Hippocampal formation (tissue), 2 donors: ENCODE measurements at places on chromosomes 5 and 9.
A peak's percentile ranks its signal among the peaks of the same experiment; 100 is the strongest.

DNA sequence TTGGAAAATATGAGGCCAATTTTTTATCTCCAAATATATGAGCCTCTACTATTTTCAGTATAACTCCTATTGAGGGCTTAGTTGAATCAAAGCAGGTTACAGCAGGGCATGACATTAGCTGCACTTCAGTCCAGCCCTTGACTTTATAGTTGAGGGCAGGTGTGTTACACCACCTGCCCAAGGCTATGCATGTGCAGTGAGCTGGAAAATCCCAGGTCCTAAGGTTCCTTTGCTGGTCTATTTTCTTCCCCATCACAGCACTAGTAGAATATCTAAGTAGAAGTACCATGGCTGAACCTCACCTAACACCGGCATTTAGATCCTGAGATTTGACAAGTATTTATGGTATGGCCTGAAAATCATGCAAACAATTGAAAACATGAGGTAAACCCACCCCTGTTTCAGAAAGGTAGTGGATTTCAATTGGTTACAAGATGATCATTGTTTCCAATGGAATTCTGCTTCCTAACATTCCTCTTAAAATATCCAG, 201.1 kb downstream of the SEMA5A start:
- no peak for DNase-seq

GRCh38 chr5:57067597-57067924, 106.3 kb upstream of the GPBP1 start:
- no peak for DNase-seq

- DNase-seq = no peak
These were observed 33.4 kb upstream of the PCA3 start for GRCh38 chr9:76730801-76731200.

DNA sequence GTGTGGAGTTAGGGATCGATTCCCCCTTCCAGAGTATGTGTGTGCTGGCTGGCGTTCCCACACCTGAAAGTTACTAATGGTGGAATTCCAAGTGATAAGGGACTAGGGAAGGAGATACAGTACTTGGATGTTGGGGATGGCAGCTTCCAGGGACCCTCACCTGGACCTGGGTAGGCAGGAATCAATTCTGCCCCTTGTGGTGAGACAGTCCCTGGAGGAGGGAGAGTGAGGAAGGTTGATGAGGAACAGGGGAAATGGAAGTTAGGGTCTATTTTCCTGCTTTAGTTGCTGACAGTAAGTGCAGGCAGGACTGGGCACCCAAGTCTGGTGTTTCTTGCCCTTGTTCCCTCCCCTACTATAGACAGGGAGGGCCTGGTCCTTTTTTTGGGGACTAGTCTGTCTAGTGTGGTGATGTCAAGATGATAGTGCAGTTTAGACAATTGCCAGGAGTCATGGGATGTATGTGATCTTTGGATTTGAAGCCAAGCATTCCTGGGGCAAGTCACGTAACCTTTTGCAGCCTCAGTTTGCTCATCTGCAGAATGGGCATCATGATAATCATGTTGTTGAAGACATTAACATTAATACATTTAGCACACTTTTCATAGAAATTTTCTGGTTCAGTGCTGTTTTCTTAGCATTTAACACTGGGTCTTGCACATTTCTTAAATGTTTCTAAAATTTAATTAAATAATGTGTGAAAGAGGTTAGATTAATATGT, 51.7 kb downstream of the DAB2IP start:
- no peak for DNase-seq

DNA sequence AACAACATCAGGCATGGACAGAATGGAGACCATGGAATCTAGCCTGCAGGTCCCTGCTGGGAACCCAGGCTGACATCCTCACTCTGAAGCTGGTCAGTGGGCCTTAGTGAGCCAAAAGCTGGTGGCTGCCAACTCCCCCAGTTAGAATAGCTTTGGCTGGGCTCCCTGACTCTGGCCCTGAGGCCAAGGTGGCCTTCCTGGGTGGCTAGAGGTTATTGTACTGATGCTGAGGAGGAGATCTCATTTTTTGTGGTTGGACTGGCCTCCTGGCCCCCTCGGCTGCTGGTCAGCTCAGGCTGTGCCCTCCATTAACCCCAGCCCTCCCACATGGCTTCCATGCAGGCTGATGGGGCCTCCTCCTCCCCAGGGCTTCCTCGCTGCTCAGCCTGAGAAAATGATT, 101.2 kb upstream of the PANK3 start:
- no peak for DNase-seq

- DNase-seq = no peak
These were observed 22.5 kb upstream of the GLIPR2 start for GRCh38 chr9:36113999-36114398.

- DNase-seq = no peak
These were observed 208.0 kb upstream of the PDE4D start for GRCh38 chr5:60101573-60101972.

GRCh38 chr9:77166193-77166592, 11.1 kb upstream of the VPS13A start:
- DNase-seq = no peak

GRCh38 chr5:137470111-137470920, 28.8 kb downstream of the SPOCK1 start:
- DNase-seq = no peak

GRCh38 chr5:133114933-133115310, 63.1 kb downstream of the HSPA4 start:
- DNase-seq = no peak

DNA sequence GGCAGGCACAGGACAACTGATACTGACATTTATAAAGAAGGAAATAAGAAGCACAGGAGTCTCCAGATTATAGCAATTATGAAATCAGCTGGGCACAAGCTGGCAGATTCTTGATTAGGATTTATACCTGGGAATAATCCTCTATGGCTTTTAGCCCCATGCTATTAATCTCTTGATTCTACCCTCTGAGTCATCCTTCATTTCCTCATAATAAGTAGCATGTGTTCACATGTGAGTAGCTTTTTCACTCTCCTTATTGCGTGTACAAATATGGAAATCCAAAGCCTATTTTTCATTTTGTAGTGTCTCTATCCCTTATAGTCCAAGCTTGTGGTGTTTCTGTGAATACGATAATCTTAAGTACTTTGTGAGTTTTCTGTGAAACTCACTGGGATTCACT, 185.0 kb upstream of the PRLR start:
- no peak for DNase-seq

- DNase-seq = no peak
These were observed 652 bp upstream of the TMEM161B start for GRCh38 chr5:88269222-88269771.

- no peak for DNase-seq
These were observed 56.6 kb downstream of the CAMSAP1 start for GRCh38 chr9:135850737-135851136.

GRCh38 chr5:58224661-58225060, 235.2 kb downstream of the PLK2 start:
- DNase-seq = no peak

GRCh38 chr5:101292199-101292598, 389.1 kb upstream of the ST8SIA4 start:
- no peak for DNase-seq

DNA sequence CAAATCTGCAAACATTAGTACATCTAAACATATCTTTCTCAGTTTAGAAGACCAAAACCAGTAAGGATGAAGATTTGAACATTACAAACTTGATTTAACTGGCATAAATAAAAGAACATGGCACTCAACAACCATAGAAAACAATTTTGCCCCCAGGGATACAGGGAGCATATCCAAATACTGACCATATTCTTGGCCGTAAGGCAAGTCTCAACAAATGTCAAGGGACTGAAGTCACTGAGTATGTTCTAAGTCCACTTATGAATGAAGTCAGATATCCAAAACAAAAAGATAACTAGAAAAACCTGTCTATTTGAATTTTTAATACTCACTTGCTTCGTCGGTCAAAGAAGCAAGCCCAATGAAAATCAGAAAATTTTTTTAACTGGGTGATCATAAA, 14.1 kb downstream of the FEM1C start:
- no peak for DNase-seq

- DNase-seq = no peak
These were observed 255.3 kb upstream of the KLF4 start for GRCh38 chr9:107744873-107745272.

- peak; percentile 6 for DNase-seq
These were observed 24.9 kb downstream of the MELK start for GRCh38 chr9:36597412-36598178.

DNA sequence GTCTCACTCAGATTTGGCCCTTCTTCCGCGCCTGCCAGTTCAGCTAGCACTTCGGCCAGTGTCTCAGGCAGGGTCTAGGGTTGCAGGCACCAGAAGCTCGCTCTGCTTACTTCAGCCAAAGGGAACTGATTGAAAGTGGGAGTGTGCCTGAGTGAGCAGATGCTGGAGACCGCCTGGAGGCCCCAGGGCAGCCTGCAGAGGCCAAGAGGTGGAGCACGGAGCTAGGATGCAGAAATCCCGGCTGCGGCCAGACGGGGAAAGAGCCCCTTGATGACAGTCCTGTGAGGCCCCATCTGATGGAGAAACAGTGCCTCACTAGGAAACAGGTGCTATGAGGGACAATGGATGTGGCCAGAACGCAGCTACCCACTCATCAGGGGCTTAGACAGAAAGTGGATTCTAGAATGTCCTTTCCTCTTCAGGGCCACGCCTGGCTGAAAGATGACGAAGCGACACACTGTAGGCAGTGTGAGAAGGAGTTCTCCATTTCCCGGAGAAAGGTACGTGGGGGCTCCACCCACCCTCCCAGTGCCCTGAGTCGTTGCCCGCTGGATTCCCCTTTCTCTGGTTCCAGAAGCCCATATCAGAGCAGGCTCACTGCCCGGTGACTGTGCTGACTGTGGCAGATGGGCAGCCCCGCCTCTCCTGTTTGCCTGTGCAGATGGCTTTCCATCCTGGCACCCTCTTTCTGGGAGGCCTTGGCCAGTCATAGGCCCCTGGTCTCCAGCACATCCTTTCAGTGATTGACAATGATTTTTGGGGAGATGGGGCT, 16.1 kb downstream of the HNRNPH1 start:
- peak; percentile 40 for DNase-seq

GRCh38 chr5:73985145-73985544, 359.1 kb downstream of the ARHGEF28 start:
- DNase-seq = no peak

- DNase-seq = no peak
These were observed 106.9 kb downstream of the GLDC start for GRCh38 chr9:6538666-6539071.

GRCh38 chr9:121367306-121368137, 2.5 kb downstream of the STOM start:
- no peak for DNase-seq

- peak; percentile 57 for DNase-seq
These were observed 14.7 kb upstream of the CCIN start for GRCh38 chr9:36154331-36154952.

DNA sequence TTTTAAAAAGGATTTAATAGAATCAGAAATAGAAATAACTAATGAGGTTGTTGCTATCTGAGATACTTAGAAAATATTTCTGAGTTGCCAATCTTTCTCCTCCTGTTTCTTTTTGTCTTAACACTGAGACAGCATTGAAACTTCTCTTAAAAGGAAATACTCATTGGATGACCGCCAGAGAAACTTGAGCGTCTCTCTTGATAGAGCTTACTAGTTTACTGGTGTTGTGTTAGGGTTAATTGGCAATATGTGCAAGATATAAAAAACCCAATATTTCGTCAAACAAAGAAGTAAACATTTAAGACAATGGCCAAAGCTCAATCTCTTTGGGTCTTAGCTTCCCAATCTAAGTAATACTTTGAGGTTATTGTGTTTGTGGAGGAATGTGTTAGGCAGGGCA, 176.4 kb upstream of the CHD1 start:
- peak; percentile 8 for DNase-seq

GRCh38 chr5:3428334-3428733, 167.3 kb upstream of the IRX1 start:
- no peak for DNase-seq

DNA sequence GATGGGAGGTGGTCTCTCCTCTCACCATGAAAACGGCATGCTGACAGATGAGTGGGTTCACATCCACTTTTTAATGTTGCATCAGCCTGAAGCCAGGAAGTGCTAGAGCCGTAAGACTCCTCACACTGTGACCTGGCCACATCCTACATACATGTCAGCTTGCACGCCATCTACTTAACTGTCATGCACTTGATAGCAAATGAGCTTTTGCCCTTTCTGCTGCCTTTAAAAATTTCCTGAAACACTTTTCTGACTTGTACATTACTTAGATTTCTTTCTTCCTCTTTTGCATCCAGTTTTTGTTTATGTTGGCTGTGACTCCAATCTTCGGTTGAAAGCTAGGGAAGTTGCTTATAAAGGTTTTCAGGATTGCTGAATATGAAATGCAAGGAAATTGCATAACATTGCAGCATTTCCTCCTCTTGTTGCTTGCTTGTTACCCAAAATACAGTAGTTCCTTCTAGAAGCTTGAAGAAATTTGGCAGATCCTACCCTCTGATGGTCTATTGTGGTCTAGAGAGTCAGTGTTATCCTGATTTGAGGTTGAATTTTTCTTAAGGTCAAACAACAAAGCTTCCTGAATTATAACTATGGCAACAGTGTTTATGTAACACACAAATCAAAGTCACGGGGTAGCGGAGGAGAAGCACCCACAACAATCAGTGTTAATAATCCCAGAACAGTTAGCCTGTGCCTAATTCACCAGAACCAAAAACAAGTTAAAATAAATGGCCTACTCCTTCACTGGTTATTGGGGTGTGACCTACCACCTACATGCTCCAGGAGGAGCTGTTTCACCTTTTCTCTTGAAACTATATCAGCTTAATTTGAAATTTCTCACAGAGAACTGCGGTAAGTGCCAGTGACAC, 232.5 kb downstream of the ARHGAP26 start:
- DNase-seq = no peak

GRCh38 chr5:10729320-10730042, 31.6 kb downstream of the DAP start:
- no peak for DNase-seq

DNA sequence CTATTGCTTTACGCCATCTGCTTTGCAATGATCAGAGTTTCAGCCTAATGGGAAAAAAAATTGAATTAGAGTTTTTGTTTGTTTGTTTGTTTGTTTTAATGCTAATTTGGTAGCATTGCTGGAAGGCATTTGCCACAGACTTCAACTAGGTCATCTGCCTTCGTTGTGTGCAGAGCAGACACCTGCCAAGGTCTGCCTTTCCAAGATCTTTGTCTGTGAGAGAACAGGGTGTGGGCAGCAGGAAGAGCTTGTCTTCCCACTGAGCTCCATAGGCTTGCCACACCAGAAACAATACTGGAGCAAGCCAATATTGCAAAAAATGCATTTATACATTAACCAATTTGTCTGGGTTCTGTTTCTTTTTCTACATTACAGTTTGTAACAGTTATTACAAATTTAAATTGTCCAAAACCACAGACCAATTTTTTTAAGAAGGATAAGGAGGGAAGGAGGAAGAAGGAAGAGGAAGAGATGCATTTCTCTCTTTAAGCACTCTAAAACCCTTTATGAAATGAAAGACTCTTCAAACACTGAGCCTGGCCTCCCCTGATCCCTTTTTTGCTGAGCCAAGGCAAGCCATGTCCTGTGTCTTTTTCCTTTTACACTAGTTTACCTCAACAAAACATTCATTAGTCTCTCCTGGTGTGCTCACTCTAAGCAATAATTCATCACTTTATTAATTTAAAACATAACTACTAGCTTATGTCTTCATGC, 210.5 kb downstream of the SNX18 start:
- DNase-seq = no peak
